ENCODE measurements at places on chromosomes 6 and 20.
A peak's percentile ranks its signal among the peaks of the same experiment; 100 is the strongest.

- peak; percentile 87 for DNase-seq
These were observed 19.9 kb downstream of the ZKSCAN8 start for GRCh38 chr6:28161410-28162079.

DNA sequence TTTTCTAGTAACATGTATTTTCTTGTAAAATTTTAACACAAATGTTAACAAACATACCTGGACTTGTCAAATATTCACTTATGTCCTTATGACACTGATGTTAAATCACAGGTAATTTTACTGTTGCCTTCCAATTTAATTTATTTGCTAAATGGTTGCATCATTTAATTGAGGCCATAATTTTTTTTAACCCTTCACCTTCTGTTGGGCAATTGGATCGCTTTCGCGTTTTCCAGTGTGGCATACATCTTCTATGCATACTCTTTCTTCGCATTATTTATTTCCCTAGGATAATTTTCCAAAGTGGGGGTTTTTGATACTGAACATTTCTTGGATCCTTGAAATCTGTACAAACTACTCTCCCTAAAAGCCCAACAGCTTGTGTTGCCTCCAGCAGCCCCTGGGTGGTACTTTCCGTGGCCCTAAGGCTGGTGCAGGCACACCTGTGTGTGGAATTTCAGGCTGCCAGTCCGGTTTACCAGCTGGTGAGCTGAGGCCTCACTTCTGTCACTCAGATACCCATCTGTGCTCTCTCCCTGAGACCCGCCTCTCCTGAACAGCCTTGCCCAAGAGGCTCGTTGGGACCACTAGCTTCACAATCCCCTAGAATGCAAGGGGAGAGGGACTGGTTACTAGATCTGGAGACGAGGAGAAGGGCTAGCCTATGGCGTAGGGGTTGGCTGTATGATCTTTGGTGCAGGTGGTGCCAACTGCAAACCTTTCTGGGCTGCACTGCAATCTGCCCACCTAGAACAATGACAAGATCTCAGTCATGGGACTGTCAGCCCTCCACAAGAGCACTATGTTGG lies 11.2 kb upstream of the C20orf144 start:
- DNase-seq: no peak

DNA sequence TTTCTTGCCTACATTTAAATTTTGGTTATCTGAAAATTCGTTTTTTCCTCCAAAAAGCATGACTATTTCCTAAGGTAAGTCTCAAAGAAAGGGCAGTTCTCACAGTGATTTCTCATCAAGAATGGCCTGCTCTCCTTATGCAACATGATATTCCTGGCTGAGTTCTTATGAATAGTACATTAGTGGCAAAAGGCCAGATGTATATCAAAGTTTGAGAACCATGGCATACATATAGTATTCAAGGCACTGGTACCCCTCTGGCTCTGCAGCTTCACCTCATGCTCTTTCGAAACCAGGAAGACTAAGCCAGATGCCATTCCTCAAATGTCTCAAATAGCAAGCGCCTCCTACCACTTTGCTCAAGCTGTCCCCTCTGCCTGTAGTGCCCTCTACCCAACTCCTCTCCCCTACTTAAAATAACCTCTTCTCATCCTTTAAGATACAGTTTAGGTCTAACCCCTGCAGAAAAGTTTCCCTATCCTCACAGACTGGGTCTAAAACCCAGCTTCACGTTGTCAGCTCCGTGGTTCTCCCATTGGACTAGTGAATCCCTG lies 280.3 kb downstream of the HACE1 start:
- no peak for DNase-seq

GRCh38 chr6:130372786-130373185 lies 7.0 kb downstream of the TMEM200A start:
- no peak for DNase-seq

- DNase-seq: no peak
These were observed 172.2 kb upstream of the SNX9 start for GRCh38 chr6:157650801-157651200.

GRCh38 chr6:142761756-142762155 lies 183.2 kb downstream of the HIVEP2 start:
- DNase-seq: no peak

DNA sequence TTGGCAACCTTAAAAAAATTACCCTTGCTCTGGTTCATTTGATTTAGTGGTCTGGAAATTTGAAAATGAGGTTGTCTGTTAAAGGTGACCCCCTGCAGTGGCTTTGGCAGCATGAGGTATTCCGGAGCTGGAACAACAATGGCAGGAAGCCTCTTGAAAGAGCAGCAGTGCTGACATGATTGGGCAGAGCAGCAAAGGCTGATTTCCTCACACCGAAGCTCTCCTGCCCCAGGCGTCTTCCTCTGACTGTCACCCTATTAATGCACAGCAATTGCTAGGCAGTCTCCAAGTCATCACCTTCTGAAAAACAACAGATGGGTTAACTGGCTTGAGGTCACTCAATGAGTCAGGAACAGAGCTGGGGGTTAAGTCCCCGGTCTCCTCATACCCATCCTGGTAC lies 241.8 kb upstream of the MMS22L start:
- DNase-seq: no peak

- DNase-seq: no peak
These were observed 2.6 kb downstream of the ZNFX1 start for GRCh38 chr20:49275216-49275615.

GRCh38 chr6:81838724-81839426 lies 86.4 kb upstream of the TENT5A start:
- DNase-seq: no peak

DNA sequence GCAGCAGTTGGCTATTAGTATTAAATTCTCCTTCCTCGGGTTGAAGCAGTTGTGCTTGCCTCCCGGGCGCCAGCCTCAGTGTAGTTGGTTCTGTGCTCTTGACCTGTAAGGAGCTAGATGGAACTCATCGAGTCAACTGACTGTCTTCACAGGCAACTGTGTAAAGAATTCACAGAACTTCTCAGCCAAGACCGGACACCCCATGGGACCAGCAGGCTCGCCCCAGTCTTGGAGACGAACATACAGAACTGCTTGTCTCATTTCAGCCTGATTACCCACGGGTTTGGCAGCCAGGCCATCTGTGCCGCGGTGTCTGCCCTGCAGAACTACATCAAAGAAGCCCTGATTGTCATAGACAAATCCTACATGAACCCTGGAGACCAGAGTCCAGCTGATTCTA lies 8.5 kb downstream of the TFAP2C start:
- DNase-seq: no peak

- DNase-seq: no peak
These were observed 302.0 kb upstream of the PLCB4 start for GRCh38 chr20:8766868-8767390.

All from CD4-positive, alpha-beta T cell treated with Interleukin-1 beta for 1 hour (primary cell).